ENCODE measurements at places on chromosomes 6 and 20. TPM values are rescaled to one million over a fixed set of nuclear protein-coding genes. Genes with fewer than 3 reads are reported as not detected.

Gene RAET1E
- 0.11 TPM for total RNA-seq

Gene PLG
- total RNA-seq, result not detected

Gene RSPH4A
- total RNA-seq, result 0.12 TPM

Gene GPR63
- 1.3 TPM for total RNA-seq

Gene LST1
- 21.6 TPM for total RNA-seq

Gene FAM162B
- not detected for total RNA-seq

DNA sequence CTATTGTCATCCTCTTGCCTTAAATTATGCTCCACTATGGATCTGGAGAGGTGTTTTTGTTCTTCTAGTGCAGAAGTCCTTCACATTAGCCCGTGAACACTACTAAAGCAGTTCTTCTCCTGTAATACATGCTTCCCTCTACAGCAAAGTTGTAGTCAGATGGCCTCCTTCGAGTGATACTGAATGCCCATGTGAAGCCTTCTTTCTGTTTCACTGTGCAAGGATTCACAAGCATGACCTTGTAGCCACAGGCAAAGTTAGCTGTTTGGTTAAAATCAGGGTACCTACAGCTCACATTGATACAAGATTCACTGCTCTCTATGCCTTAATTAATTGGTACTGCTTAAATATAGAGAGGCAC, 47.6 kb downstream of the ARHGAP18 start:
- no peak for DNase-seq

GRCh38 chr20:1875183-1875554, 20.0 kb upstream of the SIRPA start:
- no peak for DNase-seq

DNA sequence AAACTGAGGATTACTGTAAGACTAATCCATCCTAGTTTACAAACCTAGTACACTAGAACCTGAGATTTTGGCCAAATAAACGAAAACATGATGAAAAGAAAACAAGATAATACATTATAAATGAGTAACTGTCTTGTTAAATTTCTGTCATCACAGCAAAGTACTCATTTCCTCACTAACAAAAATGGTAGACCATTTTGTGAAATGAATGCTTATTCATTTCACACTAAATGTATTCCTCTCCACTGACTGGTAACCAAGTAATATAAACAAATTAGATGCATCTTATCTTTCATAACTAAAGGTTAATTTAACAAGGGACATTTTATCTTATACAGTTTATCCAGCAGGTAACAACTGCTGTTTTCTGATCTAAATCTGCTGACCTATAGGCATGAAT, 143.7 kb downstream of the REV3L start:
- no peak for DNase-seq

DNA sequence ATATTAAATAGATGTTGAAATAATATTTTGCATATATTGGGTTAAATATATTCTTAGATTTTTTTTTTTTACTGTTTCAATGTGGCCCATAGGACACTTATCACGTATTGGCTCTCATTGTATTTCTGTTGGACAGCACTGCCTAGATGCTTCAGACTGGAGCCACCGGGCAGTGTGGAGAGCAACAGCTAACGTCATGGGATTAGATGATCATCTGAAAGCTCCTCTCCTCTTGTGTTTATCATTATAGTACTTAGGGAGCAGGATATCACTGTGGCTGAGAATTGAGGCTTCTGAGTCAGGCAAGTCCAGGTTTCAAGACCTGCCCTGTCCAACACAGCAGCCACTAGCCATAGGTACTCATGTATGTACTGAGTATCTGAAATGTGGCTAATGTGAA, 87.4 kb downstream of the ZHX3 start:
- DNase-seq, result no peak

- no peak for DNase-seq
Observed at GRCh38 chr6:49479308-49479970, 16.3 kb downstream of the CENPQ start.

- no peak for DNase-seq
Observed at GRCh38 chr6:34043359-34043758, 102.5 kb downstream of the GRM4 start.

DNA sequence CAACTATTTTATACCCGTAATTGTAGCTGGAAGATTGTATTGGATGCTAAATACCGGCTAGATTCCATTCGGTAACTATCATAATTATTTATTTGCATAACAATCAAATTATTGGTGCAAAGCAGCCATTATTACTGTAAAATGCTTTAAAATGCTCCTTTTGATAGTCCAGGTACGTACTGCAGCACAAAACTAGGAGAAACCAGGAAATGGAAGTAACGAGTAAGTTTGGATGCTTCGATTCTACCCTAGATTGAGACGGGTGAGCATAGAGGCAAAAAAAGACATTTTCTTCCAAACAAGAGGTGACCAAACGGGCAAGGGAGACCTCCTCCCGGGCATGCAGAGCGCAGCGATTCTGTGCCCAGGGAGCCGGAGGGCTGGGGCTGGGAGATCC, 469 bp upstream of the XRN2 start:
- DNase-seq, result no peak

DNA sequence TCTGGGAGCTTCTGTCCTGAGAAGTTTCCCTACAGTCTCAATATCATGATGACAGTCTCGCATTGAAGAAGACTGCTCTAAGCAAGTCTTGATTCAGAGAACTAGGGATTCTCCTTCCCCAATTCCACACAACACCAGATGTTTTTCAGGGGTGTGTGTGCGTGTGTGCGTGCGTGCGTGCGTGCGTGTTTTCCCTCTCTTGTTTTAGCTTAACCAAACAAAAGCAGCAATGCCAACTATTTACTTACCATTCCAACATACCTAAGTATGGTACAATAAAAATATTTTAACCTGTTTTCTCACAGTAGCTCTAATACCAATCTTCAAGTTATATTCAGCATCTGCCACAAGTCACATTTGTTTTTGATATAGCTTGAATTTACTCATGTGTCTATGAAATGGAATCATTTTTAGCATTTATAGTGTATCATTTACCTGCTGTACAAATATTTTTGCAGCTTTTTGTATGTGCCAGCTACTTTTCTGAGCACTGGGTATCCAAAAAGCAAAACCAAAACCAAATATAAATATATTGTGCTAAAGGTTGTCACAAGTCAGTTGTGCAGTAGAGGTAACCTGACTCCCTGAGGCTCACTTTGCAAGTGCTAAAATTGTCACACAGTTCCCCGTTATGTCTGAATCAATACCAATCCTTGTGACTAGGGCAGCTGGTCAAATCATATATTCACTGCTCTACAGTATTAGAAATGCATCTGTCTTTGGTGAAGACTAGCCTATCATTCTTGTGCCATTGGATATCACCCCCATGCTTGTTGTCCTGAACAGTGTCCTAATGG, 21.7 kb upstream of the MYLIP start:
- DNase-seq, result no peak

DNA sequence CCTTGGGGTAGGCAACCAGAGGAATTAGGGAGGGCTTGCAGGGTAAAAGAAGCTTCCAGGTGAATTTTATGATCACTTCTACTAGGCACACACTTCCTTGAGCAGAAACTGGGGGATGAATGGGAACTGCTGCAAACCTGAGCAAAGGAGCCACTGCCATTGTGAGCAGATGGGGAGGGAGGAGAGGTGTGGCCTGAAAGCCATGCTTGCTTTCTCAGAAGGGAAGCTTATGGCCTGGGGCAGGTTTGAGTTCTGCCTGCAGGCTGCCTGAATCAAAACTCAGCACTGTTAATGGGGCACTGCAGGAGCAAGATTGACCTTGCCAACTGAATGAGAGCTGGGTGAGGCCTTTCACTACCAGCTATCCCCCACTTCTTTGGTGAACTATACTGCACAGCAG, 328.1 kb downstream of the NKAIN2 start:
- DNase-seq, result no peak

GRCh38 chr6:4435981-4436445, 300.6 kb upstream of the ECI2 start:
- no peak for DNase-seq

DNA sequence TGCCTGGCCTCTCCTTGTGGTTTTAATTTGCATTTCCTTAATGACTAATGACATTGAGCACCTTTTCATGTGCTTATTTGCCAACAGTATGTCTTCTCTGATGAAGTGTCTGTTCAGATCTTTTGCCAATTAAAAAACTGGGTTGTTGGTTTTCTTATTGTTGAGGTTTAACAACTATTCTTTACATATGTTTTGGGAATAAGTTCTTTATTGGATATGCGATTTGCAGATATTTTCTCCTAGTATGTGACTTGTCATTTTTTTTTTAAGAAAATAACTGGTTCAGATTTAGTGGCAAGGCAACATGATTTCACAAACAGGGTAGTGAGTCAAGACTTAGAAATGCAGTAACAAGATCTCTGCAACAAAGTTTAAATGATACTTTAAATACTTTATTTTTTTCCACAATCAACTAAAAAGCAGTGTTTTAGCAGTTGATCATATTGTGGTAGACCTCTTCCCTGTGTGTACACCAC, 67.8 kb downstream of the TIAM2 start:
- no peak for DNase-seq

- no peak for DNase-seq
Observed at GRCh38 chr20:38609815-38610214, 8.2 kb downstream of the ARHGAP40 start.

GRCh38 chr20:63087872-63088680, 81.3 kb upstream of the BHLHE23 start:
- no peak for DNase-seq

DNA sequence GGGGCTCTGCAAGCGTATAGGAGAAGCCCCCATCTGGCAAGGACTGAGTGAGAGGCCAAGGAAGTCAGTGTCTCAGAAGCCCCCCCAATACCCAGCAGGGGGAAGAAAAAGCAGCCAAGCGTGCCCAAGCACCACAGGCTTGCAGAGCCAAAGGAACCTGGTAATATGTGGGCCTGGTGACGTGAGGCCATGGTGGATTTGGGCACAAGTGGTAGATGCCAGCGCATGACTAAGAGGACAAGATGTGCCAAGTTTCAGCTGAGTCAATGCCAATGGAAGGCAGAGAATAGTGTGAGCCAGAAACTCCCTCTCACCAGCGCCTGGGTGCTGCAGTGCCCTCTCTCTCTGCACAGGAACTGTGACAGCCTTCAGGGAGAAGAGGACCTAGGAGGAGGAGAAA, 110.0 kb downstream of the QRSL1 start:
- no peak for DNase-seq

GRCh38 chr6:154458565-154459470, 51.7 kb downstream of the CNKSR3 start:
- DNase-seq, result no peak

- DNase-seq, result no peak
Observed at GRCh38 chr6:140051521-140052512, 677.4 kb upstream of the CITED2 start.

- DNase-seq, result no peak
Observed at GRCh38 chr6:75532521-75532920, 38.9 kb upstream of the FILIP1 start.

DNA sequence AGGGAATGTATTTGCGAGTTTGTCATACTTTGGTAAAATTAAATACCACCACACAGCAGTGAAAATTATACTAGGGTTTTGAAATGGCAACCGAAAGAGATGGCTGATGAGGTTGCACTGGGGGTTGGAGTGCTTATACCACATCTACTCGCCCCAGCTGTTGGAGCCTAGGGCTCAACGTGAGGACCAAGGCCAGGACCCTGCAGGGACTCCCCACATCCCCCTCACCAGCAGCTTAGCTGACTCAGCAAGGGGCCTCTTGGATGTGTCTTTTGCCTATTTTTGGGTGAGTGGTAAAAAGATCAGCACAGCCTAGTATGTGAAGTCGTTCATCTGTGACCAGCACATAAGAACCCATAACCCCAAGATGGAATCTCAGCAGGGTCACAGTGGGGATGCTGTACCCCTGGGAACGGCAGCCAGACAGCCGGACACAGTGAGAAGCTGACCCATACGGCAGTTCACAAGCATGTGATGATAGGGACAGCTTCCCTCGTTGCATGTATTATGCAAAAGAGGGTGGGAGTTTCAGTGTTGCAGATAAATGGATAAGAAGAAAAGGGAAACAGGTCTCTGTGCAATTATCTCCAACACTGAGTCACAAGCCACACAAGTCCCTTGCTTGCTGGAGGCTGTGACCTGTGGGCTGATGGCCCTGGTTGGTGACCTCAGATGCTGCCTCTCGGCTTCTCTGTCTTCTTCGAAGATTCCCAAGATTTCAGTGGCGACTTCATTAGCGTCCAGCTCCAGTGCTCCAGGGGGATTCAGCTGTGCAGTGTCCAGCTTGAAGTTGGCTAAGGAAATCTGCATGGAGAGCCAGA, 20.9 kb upstream of the SPO11 start:
- DNase-seq, result no peak

DNA sequence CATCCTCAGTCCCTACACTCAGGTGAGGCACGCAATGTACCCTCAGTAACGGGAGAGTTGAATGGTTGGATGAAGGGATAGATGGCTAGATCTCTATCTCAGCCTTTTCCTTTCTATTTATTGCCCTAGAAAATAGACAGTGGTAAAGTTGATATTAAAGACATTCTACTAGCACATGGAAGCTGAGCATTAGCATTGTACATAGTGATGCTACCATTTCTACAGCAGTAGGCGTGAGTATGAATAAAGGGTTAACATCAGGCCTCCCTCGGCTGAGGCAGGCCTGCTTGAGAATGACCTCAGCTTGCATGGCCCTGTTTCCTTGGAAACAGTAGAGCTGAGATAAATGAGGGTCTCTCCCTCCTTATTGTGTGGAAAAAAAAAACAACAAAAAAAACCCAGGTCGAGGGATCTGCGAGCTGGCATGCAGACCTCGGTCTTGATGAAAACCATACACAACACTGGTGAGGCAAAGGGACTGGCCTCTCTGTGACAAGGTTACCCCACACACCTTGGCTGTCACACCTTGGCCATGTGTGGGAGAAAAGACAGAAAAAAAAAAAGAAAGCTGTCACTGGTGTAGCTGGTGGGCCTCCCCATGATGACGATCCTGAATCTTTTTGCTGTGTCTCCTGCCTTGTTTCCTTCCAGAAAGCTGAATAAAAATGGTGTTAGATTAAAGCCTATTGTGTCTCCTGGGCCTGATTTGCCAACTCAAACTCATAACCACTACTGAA, 160.0 kb downstream of the HACE1 start:
- no peak for DNase-seq

DNA sequence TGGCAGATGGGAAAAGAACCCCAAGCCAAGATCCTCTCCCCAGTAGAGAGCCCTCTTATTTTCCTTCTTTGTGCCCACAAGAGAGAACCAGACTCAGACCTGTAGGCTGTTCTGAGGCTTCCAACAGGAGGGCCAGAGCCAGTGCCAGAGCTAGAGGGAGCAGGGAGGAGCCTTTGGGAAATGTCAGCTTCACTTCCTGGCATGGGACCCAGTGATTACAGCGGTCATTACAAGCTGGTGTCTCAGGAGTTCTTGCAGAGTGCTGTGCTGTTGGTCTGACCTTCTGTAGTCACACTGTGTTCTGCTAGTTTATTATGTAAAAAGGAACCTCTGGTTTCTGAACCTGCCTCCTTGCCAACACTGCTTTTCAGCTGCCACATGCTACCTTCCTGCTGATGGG, 38.9 kb downstream of the STK35 start:
- DNase-seq, result no peak
